ENCODE measurements at places on chromosomes 12 and 14.

- DNase-seq: no peak
Observed at GRCh38 chr14:49905989-49906388, 13.1 kb downstream of the ARF6 start.

DNA sequence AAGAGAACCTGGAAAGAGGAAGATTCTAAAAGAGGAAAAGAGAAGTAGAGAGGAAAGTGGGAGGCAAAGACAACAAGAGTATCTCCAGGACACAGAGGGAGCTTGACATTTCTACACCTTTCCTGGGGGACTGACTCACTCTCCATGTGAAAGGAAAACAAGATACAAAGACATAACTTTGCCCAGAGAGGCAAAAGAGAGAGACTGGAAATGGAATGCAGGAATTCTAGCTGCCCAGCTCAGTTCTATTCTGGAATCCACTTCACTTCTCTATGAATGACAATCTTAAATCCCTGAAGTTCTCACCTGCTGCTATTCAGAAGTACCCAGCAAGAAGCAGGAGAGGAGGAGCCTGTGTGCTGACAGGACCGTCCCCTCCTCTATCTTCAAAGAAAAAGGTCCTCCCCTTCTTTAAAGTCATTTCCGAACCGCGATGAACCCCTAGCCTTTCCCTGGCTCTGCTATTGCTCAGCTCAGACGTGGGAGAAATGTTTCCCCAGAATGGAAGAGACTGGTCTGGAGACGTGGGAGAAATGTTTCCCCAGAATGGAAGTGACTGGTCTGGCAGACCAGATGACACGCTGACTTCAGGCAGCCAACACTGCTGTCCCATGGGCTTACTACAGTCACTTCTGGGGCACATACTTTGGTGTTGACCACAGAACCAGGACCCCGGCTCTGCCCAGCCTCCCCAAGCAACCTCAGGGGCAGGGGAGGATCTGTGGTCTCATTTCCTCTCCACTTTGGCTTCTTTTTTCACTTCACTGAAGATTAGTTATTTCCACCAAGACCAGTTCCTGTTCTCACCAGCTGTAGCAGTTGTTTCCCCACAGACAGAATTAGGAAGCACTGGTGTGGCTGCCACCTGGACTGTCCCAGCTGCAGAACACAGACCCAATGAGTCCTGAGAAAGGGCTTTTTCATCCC is 8.3 kb downstream of the FMNL3 start:
- DNase-seq: no peak

DNA sequence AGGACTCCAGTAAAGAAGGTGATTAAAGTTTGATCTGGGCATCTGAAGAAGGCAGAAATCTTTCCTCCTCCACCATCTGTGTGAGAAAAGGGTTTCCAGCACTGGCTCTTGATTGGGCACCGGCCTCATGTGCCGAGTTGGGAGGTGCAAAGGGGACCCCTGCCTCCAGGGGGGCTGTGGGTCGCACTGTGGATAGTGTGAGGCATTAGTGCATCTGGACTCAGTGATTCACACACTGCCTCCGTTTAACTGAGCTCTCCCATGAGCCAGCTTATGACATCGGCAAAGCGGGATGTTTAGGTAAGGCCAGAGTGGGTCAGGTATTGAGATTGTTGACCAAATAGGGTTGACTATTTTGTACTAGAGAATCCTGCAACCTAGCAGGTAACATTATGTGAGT is 8.9 kb downstream of the C1S start:
- DNase-seq: no peak

- DNase-seq: no peak
Observed at GRCh38 chr14:76820700-76821099, 5.5 kb upstream of the LRRC74A start.

GRCh38 chr12:8678661-8679111 is 16.1 kb upstream of the MFAP5 start:
- DNase-seq: no peak

DNA sequence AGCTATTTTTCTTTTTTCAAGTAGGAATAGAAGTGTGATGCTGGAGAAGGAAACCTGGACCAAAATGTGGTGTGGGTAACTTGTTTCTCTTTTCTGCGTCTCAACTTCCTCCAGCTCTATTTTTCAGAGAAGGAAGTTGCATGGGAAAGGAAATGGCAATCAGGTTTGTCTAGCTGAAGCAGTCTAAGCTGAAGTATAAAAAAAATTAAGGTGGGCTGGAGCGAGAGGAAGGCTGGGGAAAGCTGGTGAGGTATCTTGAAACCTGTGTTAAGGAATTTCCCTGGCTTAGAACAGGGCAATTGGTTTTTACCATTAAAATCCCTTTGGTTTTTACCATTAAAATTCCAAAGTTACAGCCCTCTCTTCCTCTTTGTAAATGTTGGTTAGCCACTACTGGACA is 34.2 kb upstream of the NINJ2 start:
- DNase-seq: no peak

Data from NCI-H526 (cell line).